Tongue (tissue), 3 donors: ENCODE measurements at places on chromosomes 7 and 10.

DNA sequence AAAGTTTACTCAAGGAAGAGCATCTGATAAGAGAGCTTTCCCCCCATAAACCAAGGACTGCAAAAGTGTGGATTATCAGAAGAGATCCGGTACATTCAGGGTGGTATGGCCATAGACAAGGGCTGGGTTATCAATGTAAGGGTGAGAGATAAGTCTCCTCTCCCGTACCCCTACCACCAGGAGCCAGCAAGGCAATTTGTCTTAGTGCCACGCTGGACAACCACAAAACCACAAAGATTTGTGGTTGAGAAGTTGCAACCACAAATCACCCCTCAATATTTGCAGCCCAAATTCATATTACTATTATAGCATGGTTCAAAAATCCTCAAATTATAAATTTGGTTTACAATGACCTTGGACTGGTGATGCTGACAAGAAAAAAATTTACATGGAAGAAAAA, 2.3 kb upstream of the ZSCAN25 start:
- no peak for DNase-seq

GRCh38 chr10:84205853-84206525, 11.7 kb downstream of the CDHR1 start:
- no peak for DNase-seq

- DNase-seq = no peak
Measured at GRCh38 chr7:30633223-30633622, 38.5 kb downstream of the GARS1 start.

- DNase-seq = peak; percentile 86
Measured at GRCh38 chr10:102133373-102134195, 744 bp downstream of the PPRC1 start.

GRCh38 chr10:30765022-30765615, 135.6 kb upstream of the LYZL2 start:
- DNase-seq = no peak

DNA sequence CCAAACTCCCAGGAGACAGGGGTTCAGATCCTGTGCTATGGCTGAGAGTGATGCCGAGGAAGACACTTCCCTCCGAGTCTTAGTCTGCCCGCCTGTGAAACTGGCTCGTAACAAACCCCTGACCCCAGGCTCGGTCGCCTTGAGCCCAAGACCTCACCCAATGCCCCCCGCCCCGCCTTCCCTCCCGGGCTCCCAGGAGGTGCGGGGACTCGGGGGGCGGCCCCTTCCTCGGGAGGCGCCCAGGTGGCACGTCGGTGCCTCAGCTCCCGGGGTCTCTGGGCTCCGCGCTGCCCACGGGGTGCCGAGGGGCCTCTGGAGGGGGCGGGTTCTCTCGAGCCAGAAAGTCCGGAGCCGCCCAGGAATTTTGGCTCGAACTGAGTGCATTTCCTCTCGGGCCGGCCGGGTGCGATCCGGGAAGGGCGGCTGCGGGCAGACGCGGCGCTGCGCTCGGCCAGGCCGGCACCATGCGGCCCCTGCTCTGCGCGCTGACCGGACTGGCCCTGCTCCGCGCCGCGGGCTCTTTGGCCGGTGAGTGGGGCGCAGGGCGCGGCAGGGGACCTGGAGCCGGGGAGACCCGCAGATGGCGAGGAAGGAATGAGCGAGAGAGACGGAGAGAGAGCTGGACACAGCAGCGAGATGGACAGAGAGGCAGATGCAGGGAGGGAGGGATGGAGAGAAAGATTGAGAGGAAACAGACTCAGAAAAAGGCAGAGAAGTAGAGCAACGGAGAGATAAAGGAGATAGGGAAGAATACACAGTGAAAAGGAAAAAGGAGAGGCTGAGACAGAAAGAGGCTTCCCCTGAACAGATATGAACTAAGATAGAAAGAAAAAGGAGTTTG, at the start of gene PLAC9:
Gene PLAC9 (plus strand): TSS at position 432 of the 841 bp plus-strand sequence. CDS start 33 bp downstream, at position 465.
- peak; percentile 61 for DNase-seq
